ENCODE measurements at places on chromosomes 16 and 17.

DNA sequence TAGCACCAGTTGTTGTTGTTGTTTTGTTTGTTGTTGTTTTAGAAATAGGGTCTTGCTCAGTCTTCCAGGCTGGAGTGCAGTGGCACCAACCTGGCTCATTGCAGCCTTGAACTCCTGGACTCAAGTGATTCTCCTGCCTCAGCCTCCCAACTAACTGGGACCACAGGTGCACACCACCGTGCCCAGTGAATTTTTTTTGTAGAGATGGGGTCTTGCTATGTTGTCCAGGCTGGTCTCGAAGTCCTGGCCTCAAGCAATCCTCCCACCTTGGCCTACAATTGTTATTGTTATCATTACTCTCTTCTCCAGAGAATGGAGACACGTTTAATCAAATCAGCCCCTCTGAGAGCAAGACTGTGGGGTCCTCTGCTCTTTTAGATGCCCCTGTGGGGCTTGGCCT is 42.7 kb upstream of the EMP2 start:
- no peak for DNase-seq

- no peak for DNase-seq
Observed at GRCh38 chr17:12592941-12593340, 72.7 kb upstream of the MYOCD start.

DNA sequence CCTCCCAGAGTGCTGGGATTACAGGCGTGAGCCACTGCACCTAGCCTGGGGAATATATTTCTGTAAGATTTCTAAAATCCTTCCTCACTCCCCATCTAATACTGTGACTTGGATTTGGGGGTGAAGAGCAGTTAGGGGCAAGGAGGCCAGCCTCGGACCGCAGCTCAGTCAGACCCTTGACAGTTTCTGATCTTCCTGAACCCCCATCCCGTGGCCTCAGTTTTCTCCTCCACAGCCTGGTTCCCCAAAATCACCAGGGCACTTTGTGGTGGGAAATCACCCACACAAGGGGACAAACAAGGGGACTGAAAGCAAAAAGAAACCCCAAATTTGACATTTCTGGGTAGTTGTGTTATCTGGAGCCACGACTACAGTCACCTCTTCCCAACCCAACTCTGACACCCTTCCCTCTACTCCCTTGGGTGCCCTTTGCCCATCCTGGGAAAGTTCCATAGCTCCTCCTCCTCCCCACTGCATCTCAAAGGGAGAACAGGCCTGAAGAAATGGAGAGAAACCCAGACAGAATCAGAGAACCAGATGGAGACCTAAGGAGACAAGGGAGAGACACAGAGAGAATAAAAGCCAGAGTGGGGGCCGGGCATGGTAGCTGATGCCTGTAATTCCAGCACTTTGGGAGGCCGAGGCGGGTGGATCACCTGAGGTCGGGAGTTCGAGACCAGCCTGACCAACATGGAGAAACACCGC is 2.8 kb upstream of the STAT5A start:
- no peak for DNase-seq

DNA sequence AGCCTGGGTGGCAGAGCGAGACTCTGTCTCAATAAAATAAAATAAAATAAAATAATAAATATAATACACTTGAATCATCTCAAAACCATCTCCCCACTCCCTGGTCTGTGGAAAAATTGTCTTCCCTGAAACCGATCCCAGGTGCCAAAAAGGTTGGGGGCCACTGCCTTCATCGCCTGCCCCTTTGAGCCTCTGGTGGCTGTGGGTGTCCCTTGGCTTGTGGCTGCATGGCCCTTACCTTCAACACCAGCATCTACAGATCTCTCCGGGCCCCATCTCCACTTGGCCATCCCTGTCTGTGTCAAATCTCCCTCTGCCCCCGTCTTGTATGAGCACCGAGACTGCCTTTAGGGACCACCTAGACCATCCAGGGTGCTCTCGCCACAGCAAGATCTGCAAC is 177.3 kb downstream of the SEC14L1 start:
- DNase-seq = no peak

GRCh38 chr17:49889500-49889899 is 41.6 kb upstream of the TAC4 start:
- DNase-seq = no peak

GRCh38 chr16:54690710-54691109 is 240.0 kb upstream of the IRX5 start:
- DNase-seq = no peak

DNA sequence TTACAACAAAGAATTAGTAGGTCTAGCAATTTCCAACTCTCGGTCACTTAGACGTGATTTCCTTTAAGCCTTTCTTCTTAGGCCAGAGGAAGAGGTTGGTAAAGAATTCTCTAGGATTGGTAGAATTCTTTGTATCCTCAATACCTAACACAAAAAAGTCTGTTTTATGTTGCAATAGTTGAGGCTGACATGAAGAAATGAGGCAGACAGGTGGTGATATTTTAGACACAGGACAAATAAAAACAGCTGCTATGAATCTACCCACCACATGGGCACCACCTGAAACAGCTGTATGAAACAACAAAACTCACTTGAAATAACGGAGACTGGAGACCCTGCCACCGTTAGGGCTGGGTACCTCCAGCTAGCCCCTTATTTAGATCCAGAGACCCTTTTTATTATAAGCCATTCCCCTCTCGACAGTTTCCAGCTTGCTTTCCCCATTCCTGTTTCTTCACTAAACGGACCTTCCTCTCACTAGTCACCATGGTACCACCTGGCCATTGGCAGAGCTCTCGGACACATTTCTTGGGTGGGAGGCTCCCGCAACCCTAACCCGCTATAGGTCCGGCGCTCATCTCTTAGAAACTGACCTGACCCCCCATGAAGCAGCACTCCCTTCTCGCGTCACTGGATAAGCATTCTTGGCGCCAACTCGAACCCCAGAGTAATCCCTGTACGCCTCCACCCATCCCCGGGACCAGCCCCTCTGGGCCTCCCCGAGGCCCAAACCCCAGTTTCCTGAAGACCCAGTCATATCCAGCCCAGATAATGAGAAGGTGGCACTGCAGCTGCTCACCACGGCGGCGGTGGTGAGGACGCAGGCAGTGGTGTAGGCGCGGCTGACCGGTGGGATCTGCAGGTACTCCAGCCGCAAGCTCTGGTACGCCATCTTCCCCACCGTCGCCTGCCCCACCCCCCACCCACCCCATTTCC is at the start of gene DERL2:
DERL2 (minus strand) TSS at position 909 of the 936 bp plus-strand sequence; CDS start at position 892, 17 bp downstream.
- no peak for DNase-seq

DNA sequence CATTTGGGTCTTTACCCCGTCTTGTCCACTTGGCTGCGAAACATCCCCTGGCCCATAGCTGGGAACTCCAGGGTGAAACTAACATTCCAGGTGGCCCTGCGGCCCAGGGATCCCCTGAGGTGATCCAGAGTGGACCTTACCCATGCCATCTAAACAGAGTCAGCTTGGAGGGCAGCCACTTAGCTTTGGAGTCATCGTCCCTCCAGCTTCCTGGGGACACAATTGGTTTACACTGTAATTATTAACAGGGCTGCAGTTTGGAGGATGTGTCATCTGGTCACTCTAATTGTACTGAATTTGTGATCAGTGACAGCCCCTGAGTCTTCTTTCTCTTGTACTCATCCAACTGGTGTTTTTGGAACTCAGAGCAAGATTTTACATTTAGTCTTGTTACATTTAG is 149.9 kb downstream of the ENGASE start:
- DNase-seq = no peak

- no peak for DNase-seq
Observed at GRCh38 chr17:72266112-72266775, 145.4 kb downstream of the SOX9 start.

- DNase-seq = no peak
Observed at GRCh38 chr17:16870253-16871245, 101.4 kb downstream of the TNFRSF13B start.

- DNase-seq = no peak
Observed at GRCh38 chr16:72072514-72073342, 9.7 kb downstream of the HPR start.

DNA sequence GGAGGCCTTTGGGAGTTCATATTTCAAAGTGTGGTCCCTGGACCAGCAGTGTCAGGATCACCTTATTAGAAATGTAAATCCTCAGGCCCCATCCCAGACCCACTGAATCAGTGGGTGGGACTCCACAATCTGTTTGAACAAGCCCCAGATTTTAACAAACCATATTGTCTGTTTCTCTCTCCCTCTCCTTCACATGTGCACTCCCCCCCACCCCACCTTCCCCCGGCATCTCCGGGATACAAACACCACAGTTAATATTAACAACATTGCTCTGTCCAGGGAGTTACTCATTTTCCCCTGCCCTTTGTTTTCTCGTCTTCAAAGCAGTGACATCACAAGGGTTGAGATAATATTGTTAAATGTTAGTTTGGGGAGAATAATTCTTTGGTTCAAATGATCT is 127.3 kb downstream of the KATNIP start:
- DNase-seq = no peak

- DNase-seq = peak; percentile 52
Observed at GRCh38 chr16:67562918-67563707, 787 bp downstream of the CTCF start.

DNA sequence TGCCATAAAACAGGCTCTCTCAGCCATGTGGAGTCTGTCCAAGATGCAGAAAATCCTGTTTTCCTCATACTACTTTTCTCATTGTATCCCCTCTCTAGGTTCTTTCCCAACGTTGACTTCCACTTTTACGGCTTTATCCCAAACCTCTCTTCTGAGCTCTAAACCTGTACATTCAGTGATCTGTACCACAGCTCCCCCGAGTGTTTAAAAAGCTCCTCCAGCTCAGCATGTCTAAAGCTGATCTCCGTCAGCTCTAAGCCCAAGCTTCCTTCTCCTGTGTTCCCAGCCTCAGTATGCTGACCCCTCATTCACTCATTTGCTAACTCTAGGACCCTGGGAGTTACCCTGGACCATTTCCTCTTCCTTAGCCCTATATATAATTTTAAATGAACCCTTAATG is 144.6 kb downstream of the DNAH9 start:
- DNase-seq = no peak

- DNase-seq = no peak
Observed at GRCh38 chr16:46848768-46849764, 18.1 kb upstream of the C16orf87 start.

- no peak for DNase-seq
Observed at GRCh38 chr16:87107201-87107600, 210.0 kb downstream of the C16orf95 start.

- no peak for DNase-seq
Observed at GRCh38 chr17:71412803-71413202, 708.0 kb upstream of the SOX9 start.

- no peak for DNase-seq
Observed at GRCh38 chr17:65644545-65644944, 83.1 kb upstream of the AXIN2 start.

GRCh38 chr17:4577386-4577993 is 6.8 kb upstream of the SMTNL2 start:
- DNase-seq = no peak

GRCh38 chr16:88681709-88682451 is 4.4 kb downstream of the SNAI3 start:
- DNase-seq = peak; percentile 22

DNA sequence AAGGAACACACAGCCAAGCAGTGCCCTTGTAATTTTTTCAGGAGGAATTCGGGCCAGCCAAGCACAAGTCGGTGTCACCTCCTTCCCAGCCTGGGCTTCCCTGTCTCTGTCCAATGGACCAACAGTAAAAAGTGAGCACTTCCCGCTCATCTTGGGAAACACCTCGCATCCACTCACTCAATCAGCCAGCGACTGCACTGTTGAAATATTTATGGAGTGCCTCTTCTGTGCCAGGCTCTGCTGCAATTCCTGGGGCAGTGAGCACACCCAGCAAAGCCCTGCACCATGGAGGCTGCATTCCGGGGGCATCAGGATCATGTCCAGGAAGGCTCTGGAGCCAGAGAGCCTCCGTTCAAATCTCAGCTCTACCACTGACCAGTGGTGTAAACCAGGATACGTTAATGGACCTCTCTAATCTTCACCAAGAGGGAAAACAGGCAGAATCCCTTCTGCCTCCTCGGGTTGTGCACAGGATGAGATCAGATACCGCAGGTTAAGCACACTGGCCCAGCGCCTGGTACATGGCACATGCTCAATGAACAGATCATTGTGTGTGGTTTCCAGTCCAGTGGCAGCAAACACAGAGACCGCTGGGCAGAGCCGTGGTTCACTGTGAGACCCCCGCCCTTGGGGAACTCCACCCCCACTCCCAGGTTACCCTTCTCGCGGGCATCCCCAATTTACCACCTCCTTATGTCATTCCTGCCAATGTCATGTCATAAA is 194.3 kb downstream of the ZNF423 start:
- DNase-seq = no peak

GRCh38 chr17:65537845-65538674 is 23.4 kb downstream of the AXIN2 start:
- no peak for DNase-seq

All from activated naive CD4-positive, alpha-beta T cell (primary cell).